Fibroblast of skin of right biceps (primary cell): ENCODE measurements at places on chromosomes 3 and 15.

- DNase-seq, result peak; percentile 37
These were observed 95.1 kb downstream of the RPL39L start for GRCh38 chr3:187044206-187044605.

- no peak for DNase-seq
These were observed 51.5 kb upstream of the CFAP20DC start for GRCh38 chr3:59101231-59101736.

- no peak for DNase-seq
These were observed 129.9 kb downstream of the LRRC3B start for GRCh38 chr3:26752466-26752865.

GRCh38 chr3:112228786-112229185, 65.2 kb downstream of the SLC9C1 start:
- no peak for DNase-seq

- DNase-seq, result no peak
These were observed 107.7 kb downstream of the RAP2B start for GRCh38 chr3:153269730-153270129.

DNA sequence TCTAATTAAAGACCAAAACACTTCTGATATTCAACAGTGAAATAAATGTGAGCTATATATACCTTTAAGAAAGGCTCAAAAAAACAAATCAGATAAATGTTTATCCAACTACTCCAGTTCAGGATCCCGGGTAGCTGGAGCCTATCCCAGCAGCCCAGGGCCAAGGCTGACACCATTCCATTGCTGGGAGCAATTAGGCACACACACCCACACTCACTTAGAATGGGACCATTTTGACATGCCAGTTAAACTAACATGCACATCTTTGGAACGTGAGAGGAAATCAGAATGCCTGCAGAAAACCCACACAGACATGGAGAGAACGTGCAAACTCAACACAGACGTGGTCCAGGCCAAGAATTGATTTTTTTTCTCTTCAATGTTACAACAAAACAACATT, 30.0 kb upstream of the PLSCR4 start:
- DNase-seq, result peak; percentile 66

DNA sequence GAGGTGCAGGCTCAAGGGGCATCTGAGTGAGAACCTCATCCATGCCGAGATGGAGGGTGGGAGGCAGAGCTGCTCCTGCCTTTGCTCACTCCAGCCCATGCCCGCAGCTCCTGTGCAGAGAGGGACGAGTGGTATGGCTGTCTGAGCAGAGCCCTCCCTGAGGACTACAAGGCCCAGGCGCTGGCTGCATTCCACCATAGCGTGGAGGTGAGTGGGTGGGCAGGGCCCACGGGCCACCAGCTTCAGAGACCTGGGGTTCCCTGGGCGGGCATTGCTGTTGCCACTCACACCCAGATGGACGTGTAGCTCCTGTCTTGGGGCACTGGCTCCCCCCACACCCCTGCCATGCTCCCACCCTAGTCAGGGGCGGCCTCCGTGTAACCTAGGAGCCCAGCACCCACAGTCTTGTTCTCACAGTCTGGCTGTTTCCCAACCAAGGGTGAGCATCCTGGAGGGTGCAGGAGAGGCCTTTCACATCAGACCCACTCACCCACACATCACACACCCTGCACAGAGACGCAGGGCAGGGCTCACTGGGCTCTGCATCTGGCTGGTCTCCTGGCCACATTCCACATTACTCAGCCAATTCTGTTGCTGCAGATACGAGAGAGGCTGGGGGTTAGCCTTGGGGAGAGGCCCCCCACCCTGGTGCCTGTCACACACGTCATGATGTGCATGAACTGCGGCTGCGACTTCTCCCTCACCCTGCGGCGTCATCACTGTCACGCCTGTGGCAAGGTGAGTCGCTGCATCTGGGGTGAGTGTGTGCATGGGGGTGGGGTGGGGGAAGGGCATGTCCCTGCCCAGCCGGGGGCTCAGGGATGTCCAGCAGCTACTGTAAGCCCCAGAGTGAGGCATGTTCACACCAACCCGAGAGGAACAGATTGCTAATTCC, 25.3 kb upstream of the NR2C2 start:
- peak; percentile 54 for DNase-seq

DNA sequence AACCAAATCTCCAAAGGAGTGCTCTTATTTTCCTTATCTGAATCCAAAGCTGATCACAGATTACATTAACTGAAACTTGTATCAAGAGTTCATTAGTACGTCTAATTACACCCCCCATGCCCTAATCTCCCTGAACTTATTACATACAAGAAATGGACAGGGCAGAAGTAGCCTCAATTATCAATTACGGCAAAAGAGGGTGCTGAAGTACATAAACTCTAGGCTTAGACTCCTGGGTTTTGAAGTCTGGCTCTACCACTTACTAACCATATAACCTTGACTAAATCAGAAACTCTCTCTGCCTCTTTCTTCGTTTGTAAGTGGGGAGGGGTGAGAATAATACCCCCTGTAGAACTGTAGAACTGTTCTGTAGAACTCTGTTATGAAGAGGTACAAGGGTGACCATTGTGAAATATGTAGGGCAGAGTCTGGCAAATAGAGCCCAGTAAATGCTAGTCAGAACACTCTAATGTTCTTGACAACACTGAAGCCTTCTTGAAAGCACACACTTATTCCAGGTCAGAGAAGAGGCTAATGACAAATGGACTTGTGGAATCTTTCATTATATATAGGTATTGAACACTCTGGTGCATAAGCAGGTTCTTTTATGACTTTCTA, 19.6 kb upstream of the OR5K4 start:
- no peak for DNase-seq

GRCh38 chr15:98397419-98397818, 250.9 kb upstream of the IGF1R start:
- no peak for DNase-seq

DNA sequence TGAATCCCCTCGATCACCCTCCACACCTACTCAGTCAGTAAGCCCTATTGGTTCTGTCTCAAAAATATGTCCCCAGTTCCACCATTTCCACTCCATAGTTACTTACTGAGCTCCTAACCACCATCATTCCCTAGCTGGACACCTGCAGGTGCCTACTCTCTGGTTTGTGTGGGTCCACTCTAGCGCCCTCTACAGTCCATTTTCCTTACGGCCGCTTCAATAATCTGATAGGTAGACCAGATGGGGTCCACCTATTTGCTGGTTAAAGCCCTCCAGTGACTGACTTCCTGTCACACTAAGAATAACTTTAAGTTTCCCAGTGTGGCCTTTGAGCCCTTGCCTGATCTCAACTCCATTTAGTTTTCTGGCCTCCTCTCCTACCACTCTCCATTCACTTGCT, 5.0 kb downstream of the GXYLT2 start:
- no peak for DNase-seq

DNA sequence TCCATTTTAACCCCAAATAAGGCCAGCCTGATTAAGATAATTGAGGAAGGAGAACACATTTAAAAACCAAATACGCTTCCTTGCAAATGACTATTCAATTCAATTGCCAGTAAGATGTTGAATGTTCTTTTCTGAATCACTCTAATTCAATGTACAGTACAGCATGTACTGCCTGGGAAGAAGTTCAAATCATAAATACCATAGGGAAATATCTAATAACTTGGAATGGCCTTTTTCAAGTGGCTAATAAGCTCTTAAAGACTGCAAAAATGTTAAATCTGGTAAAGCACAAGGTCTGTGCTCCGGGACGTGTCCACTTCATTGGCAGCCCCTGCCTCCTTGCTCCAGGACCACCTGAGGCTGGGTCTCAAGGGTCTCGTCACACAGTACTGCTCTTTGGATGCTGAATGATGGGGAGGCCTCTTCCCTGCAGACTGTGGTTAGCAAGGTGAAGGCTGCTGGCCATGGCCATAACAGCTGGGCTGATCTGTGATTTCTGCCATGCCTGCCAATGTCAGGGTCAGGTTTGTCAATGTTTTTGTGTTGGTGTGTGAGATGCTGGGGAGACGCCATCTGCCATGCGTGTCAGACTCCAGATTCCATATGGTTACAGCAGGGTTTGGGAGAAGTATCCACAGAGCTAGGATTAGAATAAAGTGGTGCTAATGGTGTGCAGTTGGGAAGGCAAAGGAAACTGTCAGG, 300.5 kb downstream of the ADAMTS17 start:
- no peak for DNase-seq

DNA sequence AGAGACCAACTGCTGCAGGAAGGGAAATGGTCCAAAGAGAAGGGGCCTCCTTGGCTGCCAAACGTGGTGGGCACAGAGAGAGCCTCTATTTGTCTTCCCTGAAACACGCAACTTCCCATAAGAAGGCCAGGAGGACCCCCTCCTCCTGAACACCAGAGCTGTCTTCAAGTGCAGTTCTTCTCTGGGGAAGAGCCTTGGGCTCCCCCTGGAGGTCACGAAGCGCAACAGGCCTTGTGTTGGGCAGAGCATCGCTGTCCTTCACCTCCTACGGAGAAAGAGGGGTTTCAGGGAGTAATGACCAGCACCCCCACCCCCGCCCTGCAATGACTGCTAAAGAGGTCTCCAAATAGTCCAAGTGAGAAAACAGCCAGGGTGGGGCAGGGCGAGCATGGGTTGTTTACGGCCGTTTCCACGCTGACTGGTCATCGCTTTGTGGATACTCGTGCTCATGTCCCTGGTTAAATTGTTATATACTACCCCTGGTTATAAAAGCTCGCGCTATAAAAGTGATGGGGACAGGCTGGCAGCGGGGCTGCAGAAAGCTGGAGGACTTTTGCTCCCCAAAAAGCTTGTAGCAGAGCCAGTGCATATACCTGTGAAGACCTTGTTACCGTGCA, 397.5 kb upstream of the ATP10A start:
- peak; percentile 49 for DNase-seq

GRCh38 chr3:54891540-54891897, 36.3 kb downstream of the LRTM1 start:
- DNase-seq, result peak; percentile 97

DNA sequence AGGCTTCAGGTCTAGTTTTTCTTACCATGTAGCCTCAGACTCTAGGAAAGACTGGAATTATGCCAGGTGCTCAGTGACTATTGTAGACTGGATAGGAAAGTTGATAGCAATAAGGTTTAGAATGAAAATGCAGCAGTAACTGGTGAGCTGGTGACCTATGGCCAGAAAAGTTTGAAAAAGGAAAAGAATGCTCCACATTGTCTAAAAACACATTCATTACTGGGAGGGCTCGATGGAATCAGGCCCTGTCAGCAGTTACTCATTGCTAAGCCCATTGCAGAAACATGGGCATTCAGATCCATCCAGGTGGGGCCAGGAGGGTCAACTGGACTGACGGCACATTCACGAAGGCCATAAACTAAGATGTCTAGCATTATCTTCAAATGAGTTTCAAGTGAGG, 8.7 kb upstream of the MBNL1 start:
- DNase-seq, result no peak

DNA sequence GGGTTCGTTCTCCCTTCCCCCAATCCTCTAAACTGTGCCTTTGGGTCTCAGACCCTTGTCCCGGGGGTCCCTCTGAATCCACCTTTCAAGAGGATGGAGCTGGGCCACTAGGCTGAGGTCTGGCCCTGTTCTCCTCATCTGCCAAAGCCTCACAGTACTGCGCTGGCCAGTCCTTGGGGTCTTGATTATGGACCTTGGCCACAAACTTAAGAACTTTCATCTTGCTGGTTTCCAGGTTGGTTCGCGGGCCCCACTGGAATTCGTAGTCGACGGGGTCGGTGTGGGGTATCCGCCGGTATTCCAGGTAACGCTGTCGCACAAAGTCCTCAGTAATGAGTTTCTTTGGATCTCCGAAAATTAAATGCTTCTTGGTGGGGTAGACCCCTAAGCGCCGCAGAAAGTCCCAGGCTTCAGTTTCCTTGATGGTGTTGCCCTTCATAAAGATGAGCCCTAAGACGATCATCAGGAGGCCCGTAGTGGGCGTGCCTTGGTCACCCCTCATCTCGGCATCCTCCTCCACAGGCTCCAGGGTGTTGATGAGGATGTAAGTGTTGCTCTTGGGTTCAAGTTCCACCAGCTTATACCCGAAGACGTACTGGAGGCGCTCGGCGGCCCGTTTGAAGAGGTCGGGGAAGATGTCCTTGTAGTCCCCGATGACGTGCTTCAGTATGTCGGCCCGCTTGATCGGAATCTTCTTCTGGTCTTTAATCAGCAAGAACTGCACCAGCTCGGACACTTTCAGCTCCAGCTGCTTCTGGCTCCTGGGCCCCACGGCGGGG, 727 bp downstream of the NSMCE3 start:
- DNase-seq, result peak; percentile 37

DNA sequence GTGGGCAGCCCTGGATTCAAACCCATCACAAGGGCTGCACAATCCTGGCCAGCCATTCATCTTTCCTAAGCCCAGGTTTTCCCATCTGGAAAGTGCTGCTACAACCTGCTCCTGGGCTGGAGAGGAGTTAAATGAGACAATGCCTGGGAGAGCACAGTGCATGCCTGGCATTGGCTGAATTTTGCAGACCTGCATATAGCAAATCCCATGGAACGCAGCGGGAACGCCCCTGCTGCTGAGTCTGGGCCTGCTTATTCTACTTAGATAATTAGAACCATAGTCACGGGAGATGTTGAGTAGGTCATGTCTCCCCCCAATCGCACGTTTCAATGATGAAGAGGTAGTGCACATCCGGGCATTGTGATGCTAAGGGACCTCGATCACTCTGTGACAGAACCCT, 46.6 kb downstream of the ABTB1 start:
- DNase-seq, result no peak

DNA sequence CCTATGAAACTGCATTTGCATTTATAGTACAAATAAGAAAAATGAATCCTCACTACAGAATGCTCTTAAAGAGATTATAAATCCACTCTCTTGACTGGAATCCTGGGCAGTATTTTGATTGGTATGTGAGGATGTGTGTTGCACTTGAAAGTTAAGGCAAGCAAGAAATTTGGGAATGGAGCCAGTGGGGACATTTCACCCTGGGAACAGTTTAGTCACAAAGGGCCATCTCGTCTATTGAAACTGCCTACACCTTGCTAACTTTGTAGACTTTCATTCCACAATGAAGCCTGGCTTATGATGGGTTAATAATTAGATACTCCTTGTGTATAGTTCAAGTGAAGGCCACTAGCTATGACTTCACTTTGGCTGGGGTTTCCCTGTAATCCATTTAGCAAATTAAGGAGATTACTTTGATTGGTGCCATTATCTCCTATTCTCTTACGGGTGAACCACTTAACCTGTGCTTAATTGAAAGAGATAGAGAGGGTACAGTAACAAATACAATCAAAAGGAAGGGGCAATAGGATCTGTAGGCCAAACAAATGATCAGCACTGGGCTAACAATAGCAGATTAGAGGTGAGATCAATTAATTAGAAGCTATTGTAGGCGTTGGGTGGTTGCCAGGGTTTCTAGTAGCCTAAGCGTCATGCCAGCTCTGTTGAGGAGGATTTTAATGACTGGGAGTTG, 146.9 kb upstream of the RARB start:
- no peak for DNase-seq

DNA sequence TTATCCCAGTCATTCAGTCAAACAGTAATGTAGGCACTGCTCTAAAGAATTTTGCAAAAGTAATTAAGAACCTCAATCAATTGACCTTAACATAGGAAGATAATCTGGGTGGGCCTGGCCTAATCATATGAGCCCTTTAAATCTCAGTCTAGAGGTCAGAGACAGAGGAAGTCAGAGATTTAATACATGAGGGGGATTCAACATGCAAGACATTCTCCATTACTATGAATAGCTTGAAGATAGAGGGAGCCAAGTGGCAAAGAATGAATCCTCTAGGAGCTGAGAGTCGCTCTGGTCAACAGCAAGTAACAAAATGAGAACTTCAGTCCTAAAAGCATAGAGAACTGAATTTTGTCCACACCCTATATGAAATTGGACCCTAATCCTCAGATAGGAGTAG, 39.0 kb upstream of the MBNL1 start:
- no peak for DNase-seq
